ENCODE measurements at places on chromosomes 6 and 20.

DNA sequence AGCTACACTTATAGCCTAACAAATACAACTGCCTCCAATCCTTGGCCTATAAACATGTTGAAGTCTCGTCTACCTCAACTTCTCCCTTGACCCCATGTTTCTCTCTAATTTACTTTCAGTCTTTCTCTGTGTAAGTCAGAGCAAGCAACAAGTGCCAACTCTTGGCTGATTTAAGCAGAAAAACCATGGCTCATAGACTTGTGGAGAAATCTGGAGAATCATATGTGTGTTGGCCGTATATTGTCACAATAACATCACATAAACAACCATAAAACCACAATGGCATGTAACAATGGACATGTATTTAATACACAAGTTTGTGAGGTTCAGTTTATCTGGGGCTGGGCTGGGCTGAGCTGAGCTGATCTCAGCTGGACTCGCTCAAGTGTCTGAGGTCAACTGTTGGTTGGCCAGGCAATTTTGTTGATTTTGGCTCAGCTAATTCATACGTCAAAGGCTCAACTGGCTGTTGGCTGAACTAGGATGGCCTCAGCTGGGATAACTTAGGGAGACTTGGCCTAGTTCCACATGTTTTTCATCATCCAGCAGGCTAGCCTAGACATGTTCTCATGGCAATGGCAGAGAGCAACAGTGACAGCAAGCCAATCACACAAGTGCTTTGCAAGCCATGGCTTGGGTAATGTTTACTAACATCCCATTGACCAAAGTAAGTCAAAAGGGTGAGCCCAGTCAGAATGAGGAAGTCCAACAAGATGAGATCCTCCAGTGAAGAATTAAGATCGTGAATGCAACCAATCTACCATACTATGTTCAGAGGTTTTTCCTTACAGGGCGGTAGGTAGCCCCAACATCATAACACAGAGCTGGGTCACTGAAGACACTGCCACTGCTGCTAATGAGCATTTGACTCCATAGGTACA lies 12.9 kb upstream of the TBC1D22B start:
- no peak for DNase-seq

- no peak for DNase-seq
These were observed 256.1 kb downstream of the TBX18 start for GRCh38 chr6:84508334-84508733.

- DNase-seq, result no peak
These were observed 273.5 kb downstream of the COL12A1 start for GRCh38 chr6:74932232-74932888.

DNA sequence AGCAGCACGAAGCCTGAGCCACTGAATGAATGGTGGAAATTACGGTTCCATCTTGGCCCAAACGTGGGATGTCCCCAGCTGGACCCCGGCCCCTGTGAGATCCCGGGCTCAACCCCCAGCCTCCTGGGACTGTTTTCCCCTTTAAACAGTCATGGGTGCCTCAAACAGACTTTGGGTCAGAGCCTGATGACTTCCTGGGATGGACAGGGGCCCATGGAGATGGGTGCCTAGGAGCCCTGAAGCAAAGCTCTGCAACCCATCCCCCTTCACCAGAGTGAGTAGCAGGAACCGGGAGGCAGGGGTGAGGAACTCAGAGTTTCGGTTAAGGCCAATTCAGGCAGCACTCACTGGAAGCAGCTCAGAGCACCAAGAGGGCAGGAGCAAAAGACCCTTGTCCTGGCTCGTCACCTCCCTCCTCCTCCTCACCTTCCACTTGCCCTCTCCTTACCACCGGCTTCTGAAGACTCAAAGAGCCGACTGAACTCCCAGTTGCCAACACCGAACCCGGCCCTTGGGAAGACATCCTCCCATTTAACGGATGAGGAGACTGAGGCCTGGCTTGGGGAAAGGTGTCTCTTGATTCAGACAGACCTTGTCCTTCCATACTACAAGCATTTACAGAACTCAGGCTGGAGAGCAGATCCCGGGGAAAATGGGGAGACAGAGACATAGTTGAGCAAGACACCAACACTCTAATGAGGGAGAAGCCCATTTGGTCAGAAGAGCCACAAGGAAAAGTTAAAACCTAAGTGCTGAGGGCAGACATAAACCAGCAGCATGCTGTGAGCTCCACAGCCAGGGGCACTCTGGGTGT lies 14.9 kb upstream of the TLDC2 start:
- DNase-seq, result no peak

DNA sequence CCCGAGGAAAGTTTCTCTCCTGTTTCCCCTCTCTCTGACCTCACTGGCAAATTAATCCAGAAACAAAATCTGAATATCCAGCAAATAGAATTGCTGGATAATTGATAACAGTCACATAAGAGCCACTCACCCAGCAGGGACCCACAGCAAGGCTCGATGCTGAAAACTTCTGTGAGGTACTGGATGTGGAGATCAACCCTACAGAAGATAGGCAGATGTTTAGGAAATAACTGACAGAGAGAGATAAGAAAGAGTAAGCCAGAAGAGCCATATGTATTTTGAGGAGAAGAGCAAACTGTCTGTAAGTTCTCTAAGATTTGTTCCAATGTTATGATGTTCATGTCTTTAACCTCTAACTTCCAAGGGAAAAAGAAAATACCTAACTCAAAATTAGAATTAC lies 59.7 kb downstream of the PKHD1 start:
- DNase-seq, result no peak

- peak; percentile 80 for DNase-seq
These were observed 2.6 kb upstream of the ZBP1 start for GRCh38 chr20:57622579-57623381.

GRCh38 chr20:23532533-23532932 lies 35.8 kb downstream of the CST9L start:
- no peak for DNase-seq

- DNase-seq, result peak; percentile 3
These were observed 12.8 kb downstream of the ME1 start for GRCh38 chr6:83417880-83418663.

DNA sequence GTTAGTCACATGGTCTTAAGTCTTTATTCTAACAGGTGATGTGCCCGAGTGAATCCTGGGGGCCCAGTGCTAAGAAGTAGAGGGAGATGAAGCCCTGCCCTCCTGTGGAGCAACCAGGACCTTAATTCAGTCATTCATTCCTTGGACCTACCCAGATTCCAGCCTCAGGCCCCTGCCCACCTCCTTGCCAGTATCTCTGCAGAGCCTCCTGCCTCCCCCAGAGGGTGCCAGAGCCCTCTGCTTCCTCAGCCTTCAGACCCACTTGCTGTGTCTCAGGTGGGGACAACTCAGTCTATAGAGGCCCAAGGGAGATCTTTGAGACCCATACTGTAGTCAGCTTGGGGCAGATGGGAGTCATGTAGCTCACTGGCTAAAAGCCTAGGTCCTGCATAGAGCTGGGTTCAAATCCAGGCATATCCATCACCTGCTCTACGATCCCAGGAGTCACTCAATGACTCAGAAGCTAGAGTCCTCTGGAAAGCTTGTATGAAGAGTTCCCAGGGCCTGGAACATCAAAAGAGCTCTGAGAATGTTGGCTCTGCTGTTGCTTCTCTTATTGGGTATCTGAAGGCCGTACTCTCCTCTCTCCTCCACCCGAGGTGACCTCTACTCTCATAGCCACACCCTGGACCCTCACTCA lies 3.9 kb upstream of the SIGLEC1 start:
- peak; percentile 13 for DNase-seq

DNA sequence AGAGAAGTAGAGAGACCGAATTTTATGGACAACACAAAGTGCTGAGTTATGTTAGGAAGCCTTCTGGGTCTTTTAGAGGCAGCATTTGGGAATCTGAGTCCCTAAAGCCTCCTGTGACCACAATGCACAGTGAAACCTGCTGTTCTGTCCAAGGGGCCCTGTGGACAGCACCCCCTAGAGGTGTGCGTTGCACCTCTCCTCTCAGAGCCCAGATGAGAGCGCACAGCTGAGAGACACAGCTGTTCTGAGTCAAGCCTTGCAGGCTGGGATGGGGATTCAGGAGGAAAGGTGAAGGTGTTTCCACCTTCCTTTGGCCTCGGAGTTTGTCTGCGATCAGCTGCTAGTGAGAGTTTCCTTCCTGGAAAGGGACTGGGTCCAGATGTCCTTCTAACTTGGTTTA lies 13.0 kb downstream of the PCK1 start:
- DNase-seq, result no peak

DNA sequence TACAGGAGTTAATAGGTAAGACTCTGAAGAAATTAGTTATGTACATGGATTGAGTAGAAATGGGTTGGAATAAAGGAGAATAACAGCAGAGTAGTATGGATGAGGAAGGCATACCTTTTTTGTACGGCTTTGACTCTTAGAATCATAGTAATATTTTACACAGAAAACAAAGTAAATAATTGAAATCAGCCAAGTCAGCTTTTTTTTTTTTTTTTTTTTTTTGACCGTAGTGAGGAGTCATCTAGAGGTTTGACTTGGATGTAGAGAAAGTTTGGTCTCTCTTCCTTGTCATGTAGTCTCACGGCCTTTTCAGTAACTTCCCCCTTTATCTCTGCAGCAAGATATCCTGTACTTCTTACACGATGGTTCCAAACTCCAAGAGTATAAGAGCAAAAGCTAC lies 158.9 kb downstream of the FLRT3 start:
- DNase-seq, result no peak

GRCh38 chr6:33738153-33738552 lies 8.6 kb downstream of the IP6K3 start:
- DNase-seq, result no peak

- no peak for DNase-seq
These were observed 84.2 kb upstream of the ARG1 start for GRCh38 chr6:131488780-131489179.

GRCh38 chr6:151805286-151805840 lies 2.1 kb upstream of the ESR1 start:
- no peak for DNase-seq

DNA sequence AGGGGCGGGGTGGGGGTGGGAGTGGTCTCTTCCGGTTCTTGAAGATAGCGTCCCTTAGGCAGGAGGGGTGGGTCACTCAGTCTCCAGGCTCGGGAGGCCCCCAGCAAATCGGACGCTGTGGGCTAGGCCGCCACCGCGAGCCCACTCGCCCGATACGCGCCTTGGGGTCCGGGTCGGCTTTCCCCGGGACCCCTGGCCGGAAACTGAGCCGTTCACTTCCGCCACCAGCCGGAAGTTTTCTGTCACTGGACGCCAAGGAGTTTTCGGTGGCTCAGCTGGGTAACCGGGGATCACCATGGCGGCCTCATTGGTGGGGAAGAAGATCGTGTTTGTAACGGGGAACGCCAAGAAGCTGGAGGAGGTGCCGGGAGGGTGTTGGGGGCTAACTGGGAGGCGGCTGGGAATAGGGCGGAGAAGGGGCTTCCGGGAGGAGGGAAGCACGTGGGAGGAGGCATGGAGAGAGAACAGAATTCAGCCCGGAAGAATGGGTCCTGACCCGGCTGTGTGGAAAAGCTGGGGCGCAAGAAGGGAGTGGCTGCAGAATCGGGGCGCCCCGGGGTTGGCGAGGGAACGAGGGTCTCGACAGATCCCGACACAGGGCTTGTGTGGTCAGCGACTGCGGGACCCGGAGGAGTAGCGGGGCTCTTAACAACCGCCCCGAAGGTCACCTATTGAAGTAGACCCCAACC lies at the start of gene ITPA:
ITPA (plus strand) TSS at position 242 of the 689 bp plus-strand sequence; CDS start at position 296, 54 bp downstream.
- DNase-seq, result peak; percentile 71

DNA sequence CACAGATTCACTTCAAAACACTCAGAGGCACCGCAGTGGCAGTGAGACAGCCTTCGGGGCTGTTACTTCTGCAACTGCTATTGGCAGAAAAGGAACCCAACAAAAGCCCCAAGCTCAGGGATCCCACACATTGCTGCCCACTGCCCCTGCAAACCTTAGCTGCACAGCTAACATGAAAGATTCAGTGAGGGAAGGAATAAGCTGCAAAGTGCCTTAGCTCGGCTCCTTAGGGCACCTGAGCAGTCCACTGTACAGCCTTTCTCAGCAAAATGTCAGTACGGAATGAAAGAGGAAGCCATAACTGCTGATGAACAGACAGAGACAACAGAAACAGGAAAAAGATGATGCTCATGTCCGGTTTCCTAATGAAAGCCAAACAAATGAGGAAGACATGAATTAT lies 179.7 kb upstream of the SHLD1 start:
- no peak for DNase-seq

- DNase-seq, result no peak
These were observed 896 bp downstream of the SYS1 start for GRCh38 chr20:45363611-45364492.

DNA sequence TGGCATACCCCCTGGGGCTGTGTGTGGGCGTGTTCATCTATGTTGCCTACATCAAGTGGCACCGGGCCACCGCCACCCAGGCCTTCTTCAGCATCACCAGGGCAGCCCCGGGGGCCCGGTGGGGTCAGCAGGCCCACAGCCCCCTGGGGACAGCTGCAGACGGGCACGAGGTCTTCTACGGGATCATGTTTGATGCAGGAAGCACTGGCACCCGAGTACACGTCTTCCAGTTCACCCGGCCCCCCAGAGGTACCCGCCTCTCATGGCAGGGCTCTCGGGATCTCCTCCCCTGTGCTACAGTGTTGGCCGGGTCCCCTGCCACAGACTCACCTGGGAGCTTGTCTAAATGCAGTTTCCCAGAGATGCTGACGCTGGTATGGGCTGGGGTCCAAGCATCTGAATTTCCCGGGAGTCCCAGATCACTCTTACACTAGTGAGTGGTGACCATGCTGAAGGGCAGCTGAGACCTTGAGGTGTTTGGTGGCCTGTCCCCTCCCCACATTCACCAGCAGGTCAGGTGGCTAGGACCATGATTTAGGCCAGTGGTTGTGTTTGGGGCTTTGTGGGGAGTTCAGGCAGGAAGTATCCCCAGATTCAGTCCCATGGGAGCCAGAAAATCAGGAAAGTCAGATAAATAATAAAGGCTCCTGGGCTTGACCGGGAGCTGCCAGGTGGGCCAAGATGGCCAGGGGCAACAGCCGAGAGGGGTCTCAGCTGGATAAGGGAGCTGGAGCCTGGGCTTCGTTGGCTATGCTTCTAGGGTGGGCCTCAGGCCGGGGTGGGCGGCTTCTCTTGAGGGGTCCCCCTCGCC lies 11.8 kb downstream of the ENTPD6 start:
- DNase-seq, result no peak

GRCh38 chr20:61868466-61869090 lies 197.1 kb downstream of the TAF4 start:
- no peak for DNase-seq

- peak; percentile 64 for DNase-seq
These were observed 33.3 kb downstream of the JPH2 start for GRCh38 chr20:44153636-44154043.

DNA sequence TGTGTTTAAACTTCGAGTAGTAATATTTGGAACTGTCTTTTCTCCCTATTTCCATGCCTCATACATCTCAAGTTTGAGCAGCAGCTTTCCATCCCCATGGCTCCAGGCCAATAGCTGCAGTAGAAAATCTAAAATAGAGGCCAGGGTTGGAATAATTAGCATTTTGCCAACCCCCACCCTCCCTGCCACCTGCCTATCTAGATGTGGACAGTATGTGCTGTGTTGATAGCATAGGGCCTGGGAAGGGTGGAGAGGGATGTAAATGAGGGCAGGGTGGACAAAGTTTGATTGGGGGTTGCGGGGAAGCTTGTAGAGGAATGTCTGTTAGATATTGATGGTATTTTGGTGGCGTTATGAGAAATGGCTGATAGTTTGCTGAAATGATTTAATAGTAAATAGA lies 5.6 kb downstream of the TOP1 start:
- no peak for DNase-seq

Data from CD4-positive, alpha-beta T cell treated with Interleukin-17A for 1 hour (primary cell).